Testis (tissue), 5 donors: ENCODE measurements at places on chromosomes 1 and 21. TPM values are rescaled to one million over a fixed set of nuclear protein-coding genes. Genes with fewer than 3 reads are reported as not detected.

- no peak for DNase-seq
- H3K27me3 ChIP-seq = no peaks in the 10 kb centered on the region
Measured at GRCh38 chr1:228957535-228957934, 222.3 kb downstream of the RHOU start.

KIF14 gene
- total RNA-seq = 3.5 TPM

- H3K27ac ChIP-seq = no peak overlapping the region
- no peaks in the 10 kb centered on the region for H3K36me3 ChIP-seq
- DNase-seq = no peak
- peaks cover 4% of the 10 kb centered on the region for H3K4me1 ChIP-seq
- H3K4me3 ChIP-seq = no peak overlapping the region
- no peaks in the 10 kb centered on the region for H3K27me3 ChIP-seq
Measured at GRCh38 chr21:33441489-33442477, 38.0 kb downstream of the TMEM50B start.

DNA sequence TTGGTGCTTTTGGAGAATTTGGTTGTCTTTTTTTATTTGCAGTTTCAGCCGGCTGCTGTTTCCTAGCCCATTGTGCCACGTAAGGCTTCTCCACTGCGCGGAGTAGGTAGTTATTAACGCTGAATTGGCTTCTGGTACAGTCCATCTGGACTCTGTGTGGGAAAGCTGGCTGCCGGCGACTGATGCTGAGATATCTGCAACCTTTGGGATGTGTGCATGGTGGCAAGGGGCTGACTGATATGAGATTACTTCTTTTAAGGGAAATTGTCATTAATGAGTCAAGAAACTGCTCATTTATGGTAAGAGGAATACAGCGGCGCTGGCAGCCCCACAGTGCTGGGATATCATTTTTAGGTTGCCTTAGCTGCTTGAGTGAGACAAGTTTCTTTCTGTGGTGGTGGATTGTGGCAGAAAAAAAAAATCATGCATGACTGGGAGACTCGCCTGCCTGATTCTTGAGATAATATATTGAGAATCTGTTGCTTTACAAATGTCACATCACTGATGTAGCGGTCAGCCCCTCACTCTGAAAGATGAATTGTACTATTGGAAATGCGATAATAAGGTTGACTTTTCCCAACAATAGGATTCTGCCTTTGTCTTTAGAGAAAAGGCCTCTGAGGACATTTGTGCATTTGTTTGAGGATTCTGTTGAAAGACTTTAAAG lies 2.5 kb upstream of the ELAVL4 start:
- H3K36me3 ChIP-seq = no peaks in the 10 kb centered on the region
- no peaks in the 10 kb centered on the region for H3K4me1 ChIP-seq
- DNase-seq = no peak

KCNH1 gene
- total RNA-seq = 2.8 TPM

DNA sequence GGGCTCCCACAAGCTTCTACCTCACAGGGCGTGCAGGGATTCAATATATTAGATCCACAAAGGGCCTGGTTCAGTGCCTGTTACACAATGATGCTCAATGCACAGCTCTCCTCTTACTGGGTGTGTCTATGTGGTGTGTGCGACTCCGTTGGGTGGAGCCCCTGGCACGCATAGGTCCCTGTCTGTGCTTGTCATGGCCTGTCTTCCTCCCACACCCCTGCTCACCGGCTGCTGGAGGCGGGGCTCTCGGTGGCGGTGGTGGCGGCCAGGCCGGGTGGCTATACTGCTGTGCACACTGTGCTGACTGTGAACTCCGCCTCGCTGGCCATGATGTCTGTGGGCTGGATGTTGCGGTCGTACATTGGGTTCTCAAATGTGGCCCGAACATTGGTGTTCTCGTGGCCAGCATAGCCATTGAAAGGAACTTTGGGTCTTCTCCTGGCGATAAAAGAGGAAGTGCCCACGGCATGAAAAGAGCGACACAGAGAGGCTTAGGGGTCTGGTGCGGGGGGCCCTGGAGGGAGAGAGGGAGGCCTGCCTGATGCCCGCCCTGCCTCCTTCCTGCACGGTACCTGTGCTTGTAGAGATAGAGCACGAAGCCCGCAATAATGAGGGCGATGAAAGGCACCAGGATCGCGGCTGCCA lies 46.9 kb downstream of the ZSCAN20 start:
- H3K4me3 ChIP-seq = no peak overlapping the region
- no peaks in the 10 kb centered on the region for H3K36me3 ChIP-seq
- H3K4me1 ChIP-seq = peaks cover 15% of the 10 kb centered on the region
- H3K27ac ChIP-seq = no peak overlapping the region
- DNase-seq = no peak
